Thoracic aorta (tissue), 2 donors: ENCODE measurements at places on chromosomes 13 and 19. TPM values are rescaled to one million over a fixed set of nuclear protein-coding genes. Genes with fewer than 3 reads are reported as not detected.

DNA sequence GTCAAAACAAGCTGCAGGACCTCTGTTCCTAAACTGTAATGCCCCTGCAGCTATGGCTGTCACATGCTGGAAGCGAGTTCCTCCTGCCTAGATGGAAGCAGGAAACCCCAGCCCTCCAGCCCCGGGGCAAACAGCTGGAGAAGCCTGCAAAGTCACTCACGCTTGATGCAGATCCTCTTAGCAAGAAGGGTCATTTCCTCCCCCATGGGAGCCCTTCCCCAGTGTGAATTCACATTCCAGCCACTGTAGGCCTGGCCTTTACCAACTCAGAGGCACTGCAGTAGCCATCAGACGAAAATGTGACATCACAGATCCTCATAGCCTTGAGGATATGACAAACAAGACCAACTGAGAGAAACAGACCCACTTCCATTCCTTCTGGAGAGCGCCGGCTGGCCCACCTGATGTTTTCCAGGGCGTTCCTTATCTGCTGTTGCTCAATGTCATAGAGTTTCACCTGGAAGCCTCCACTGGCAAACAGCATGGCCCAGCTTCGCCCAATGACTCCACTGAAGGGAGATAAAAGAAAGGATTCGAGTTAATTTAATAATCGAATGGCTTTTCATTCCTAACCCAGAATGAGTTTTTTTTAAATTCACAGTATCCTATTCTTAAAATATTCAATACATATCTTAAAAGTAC is 13.5 kb downstream of the CRYL1 start:
- no peak for DNase-seq

- no peak for DNase-seq
Observed at GRCh38 chr19:23145617-23146415, 29.0 kb downstream of the ZNF730 start.

- no peak for DNase-seq
Observed at GRCh38 chr19:29645911-29646310, 19.4 kb upstream of the PLEKHF1 start.

GRCh38 chr13:40170982-40171381 is 495.5 kb downstream of the FOXO1 start:
- DNase-seq: no peak

- DNase-seq: no peak
Observed at GRCh38 chr13:113393563-113394338, 29.8 kb upstream of the GRTP1 start.

DNA sequence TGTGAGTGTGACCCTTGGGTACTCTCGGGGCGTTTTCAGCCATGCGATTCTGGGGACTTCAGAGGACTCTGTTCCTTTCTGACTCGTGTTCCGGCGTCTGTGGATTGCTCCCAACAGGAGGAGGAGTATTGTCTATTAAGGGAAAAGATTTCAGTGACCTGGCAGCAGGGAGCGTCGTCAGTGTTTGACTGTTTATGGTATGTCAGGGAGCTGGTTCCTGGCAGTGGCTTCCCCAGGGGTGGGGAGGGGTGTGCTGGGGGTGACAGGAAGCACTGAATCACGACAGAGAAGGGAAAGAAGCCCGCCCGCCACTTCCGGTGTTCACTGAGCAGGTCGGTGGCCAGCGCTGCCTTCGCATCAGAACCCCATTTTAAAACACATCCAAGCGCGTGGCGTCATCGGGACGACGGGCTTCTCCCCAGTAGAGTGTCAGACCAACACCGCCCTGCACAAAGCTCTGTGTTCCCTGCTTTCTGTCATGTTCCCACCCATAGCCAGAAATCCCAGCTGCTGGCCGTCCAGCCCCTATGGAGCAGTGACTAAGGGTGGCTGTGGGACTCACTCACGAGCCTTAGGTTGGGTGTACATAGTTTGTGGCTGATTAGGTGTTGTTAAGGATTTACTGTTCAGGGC is 33.8 kb downstream of the COL4A2 start:
- peak; percentile 95 for DNase-seq

DNA sequence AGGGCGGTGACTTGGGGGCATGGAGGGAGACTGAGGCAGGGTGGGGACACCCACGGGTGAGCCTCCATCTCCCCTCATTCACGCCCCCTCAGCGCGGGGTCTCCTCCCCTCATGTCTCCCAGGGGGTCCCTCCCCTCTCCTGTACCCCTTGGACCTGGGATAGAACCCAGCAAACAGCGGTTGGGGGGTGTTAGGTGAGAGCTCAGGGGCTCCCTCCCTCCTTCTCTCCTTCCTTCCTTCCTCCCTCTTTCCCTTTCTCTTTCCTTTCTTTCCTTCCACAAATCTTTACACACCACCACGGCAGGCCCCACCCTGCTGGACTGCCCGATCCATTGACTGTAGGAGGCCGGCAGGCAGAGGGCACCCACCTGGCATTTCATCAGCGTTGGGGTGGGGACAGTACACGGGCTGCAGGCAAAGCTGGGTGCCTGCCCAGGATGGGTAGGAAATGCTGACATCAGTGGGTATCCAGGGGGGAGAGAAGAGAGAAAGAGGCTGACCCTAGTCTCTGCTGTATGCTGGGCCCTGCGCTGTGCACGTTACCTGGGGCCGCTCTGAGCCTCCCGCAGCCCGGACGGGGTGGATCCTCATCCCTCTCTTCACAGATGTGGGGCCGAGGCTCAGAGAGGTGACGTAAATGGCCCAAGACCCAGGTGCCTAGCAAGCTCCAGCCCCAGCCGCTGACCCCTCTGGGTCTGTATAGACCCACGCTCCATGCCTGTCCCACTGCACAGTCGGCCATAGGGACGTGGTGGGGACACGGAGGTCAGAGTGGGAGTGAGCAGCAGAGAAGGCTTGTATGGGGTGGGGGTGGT is 3.5 kb downstream of the SSC5D start:
- no peak for DNase-seq

DNA sequence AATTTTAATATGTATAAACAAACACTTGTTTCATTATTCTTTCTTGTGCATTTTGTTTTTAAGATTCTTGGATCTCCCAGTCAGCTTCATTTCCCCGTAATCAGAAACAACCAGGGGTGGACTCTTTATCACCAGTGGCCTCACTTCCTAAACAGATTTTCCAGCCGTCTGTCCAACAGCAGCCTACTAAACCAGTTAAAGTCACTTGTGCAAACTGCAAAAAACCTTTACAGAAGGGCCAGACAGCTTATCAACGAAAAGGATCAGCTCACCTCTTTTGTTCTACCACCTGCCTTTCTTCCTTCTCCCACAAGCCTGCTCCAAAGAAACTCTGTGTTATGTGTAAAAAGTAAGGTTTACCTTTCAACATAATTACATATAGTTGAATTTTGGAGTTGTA is 44.3 kb downstream of the ZMYM2 start:
- DNase-seq: no peak

- DNase-seq: no peak
Observed at GRCh38 chr13:76331943-76332712, 554.1 kb downstream of the KCTD12 start.

- no peak for DNase-seq
Observed at GRCh38 chr13:71290963-71291841, 575.8 kb downstream of the DACH1 start.

- no peak for DNase-seq
Observed at GRCh38 chr19:45446295-45446694, 21.5 kb upstream of the FOSB start.

DNA sequence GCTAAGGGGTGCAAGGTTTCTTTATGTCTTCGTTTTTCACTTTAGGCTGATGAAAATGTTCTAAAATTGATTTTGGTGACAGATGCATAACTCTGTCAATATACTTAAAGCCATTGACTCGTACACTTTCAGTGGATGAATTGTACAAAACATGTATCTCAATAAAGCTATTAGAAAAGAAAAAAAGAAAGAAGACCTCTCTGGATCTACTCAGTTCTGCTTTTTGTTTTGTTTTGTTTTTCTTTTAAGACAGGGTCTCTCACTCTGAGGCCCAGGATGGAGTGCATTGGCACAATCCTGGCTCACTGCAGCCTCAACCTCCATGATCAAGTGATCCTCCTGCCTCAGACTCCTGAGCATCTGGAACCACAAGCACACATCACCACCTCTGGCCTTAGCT is 3.5 kb downstream of the SIGLEC5 start:
- no peak for DNase-seq

GRCh38 chr19:47405197-47405550 is 14.2 kb downstream of the MEIS3 start:
- no peak for DNase-seq

Gene FGF9
- 0.27 TPM for total RNA-seq

Gene PRX
- total RNA-seq: 3.7 TPM

Gene OR7A5
- not detected for total RNA-seq

Gene ZNF71
- 11.6 TPM for total RNA-seq

Gene MCF2L
- 49.2 TPM for total RNA-seq

Gene ADGRE2
- 9.9 TPM for total RNA-seq

Gene KLK13
- not detected for total RNA-seq

Gene SDHAF1
- total RNA-seq: 43.0 TPM

Gene LRRC25
- 30.3 TPM for total RNA-seq

Gene ZIK1
- total RNA-seq: 5.4 TPM

Gene FPR1
- 30.2 TPM for total RNA-seq
